NCI-H1417 treated with DMSO at 0.1 percent for 48 hours (cell line): ENCODE measurements at places on chromosomes 5 and 9.

- no peak for DNase-seq
Measured at GRCh38 chr5:31469466-31469865, 62.4 kb downstream of the DROSHA start.

- DNase-seq: no peak
Measured at GRCh38 chr5:170573114-170573513, 69.3 kb downstream of the KCNIP1 start.

GRCh38 chr9:36867672-36868471 lies 166.2 kb downstream of the PAX5 start:
- DNase-seq: peak; percentile 44

DNA sequence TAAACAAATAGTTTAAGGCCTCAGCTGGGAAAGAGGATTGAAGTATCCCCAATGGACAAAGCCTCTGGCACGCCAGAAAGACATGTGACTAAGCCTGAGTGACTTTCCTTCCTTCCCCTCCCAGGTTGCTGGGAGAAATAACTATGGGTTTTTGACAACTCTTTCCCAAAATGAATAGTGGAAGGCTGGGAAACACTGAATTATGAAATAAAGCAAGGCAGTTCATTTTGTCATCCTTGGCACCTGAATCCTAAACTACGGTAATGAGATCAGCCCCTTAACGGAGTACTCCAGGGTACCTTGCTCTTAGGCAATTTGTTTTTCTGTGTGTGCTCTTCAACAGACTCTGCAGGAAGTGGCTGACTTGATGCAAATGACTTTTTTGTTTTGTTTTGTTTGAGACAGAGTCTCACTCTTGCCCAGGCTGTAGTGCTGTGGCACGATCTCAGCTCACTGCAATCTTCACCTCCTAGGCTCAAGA lies 75.2 kb downstream of the LMNB1 start:
- DNase-seq: no peak

DNA sequence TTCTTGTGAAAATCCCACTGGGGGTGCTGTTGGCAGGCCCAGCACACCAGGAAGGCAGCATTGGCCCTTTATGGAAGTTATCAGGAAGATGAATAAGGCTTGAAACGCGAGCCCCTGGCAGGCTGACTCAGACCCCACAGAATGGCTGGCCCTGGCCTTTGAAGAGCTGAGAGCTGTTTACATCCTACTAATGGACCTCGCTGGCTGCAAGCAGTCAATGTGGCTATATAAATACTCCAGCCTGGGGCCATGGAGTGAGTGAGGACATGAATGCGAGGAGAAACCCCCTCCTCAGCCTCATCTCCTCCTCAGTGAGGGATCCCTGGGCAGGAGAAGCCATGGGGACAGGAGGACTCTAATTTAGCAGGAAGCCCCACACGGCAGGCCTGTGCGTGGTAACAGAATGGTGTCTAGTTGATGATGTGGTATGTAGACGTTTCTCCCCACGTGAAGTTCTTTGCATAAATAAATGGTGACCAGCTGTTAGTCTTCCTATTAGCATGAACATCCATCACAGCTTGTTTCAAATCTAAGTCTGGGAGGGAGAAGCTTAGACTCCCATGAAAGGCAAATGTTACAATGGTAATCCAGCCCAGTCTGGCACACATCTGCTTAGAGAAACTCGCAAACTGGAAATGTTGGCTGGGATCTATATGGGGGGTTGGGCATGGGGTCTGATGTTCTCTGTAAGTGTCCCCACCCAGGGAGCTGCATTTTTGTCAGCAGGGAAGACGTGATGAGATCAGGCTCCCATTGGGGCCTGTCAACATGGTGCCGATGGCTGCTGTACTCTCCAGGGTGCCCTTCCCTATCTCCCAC lies 175.1 kb upstream of the PITX1 start:
- DNase-seq: no peak

DNA sequence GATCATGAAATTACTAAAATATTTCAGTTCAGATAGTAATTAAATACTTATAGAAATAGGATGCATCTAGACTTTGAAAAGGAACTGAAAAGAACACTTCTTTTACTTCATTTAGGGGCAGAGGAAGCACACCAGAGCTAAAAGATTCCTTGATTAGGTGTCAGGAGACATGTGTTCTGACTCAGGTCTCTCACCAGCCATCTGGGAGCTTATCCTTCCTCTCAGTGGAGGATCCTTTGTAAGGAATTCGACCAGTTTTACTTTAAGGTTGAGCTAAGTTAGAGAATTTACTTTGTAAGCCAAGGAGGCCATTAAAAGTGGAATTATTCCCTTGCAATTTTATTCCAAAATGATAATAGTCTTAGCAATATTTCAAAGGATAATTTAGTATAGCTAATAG lies 16.7 kb downstream of the VCAN start:
- DNase-seq: no peak

DNA sequence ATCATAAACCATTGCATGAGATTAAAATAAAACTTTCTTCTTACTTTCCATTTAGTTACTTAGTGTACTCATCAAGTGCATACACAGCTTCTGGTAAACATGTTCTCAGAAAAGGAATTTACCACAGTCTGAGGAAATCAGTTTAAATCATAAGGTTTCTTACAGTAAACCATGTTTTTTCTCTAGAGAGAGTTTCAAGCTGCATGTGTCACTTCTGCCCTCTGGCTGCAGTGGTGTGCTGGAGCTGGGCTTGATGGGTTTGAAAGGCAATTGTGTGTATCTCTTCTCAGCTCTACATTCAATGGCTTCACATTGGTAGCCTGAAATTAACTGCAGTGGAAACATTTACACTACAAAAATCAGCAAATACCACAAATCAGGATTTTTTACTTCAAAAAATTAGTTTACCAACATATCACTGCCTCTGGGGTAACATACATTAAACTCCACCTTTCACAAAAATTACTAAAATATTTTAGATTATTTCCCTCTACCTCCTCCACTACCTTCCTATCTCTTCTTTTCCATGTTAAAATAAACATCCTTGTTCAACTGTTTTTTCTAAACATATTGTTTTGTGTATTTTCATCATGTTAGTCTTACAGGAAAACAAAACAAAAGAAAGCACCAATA lies 414.3 kb downstream of the ANXA1 start:
- no peak for DNase-seq

DNA sequence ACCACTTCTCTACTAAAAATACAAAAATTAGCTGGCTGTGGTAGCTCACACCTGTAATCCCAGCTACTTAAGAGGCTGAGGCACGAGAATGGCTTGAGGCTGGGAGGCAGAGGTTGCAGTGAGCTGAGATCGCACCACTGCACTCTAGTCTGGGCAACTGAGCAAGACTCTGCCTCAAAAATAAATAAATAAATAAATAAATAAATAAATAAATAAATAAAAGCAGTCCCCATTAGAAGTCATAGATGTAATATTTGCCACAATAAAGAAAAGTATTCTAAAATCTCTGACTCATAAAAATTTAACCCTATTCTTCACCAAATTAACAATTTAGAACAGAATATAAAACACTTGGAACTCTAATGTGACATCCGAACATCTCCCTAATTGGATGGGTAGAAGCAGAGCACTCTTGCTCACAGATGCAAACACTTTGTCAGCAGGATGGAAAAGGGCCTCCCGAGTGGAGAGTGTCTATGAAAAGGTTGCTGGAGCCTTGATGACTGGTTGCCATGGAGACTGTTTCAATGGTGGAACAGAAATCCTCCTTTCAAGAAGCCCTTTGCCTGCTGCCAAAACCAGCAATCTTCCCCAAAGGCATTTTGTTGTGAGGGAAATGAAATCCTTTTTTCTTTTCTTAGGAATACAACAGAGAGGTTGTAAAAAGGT lies 38.9 kb upstream of the TRAF1 start:
- peak; percentile 93 for DNase-seq

- DNase-seq: no peak
Measured at GRCh38 chr5:1376981-1377380, 32.1 kb upstream of the CLPTM1L start.

- DNase-seq: no peak
Measured at GRCh38 chr9:7368410-7369292, 430.9 kb downstream of the DMAC1 start.

DNA sequence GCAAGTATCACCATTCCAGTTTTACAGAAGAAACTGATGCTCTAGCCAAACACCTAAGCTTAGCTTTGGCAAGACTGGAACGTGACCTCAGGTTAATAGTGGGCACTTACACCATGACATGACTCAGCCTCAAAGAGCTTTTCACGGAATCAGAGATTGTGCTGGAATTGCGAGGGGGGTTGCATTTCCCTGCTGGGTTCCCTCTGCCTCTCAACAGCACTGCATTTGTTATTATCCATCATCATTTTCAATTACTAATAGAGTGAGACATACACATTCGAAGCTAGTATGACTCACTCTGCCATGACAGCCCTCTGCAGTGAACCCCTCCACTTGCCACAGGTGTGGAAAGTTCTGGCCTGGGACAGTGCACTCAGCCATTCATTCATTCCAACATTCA lies 8.0 kb downstream of the SPOCK1 start:
- DNase-seq: no peak

- no peak for DNase-seq
Measured at GRCh38 chr5:89723907-89724306, 685.6 kb downstream of the CETN3 start.

DNA sequence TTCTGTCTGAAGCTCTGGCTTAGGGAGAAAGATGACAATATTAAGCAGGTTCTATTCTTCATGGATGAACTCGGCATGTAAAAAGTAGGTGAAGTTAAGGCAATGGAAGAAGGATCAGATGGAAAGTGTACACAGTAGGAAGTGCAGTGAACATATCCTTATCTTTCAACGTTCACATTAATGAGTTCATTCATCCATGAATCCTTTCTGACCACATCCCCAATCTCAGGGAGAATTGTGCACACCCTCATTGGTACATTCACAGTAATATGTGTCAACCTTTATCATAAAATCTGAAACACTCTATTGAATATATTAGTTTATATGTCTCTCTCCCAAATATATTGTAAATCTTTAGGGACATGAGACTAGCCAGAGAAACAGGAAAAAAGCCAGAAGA lies 5.5 kb downstream of the GIN1 start:
- DNase-seq: no peak

DNA sequence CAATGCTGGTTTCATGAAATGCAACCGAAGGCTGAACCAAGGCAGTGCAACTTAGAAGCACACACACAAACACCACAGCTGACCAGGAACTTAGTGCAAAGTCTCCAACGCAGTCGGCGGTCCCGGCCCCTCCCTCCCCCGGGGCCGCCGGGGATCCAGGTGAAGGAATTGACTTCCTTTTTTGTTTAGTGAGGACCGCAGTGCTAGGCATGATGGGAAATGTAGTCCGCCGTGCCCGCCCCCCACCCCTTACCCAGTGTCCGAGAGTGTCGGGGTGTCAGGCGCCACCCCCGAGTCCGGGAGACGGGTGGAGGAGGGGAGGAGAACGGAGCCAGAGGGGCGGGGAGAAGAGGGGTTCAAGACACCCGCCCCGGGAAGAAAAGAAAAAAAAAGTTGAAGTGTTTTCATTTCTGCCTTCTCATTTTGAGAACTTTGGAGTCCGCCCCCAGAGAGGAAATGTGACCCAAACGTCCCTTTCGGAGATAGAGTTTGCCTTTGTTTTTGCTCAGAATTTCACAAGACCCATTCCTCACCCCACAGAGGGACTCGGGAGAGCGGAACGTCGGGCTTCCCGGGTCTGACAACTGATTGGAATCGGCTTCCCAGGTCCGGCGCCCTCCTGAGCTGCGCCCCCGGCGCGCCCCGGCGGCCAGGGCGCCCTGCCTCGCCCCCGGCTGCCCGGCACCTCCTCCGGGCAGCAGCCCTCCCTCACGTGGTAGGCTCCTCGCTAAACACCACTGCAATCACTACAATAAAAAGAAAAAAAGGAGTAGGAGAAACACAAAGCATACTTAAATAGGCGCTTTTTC lies 2.0 kb downstream of the IER5L start:
- DNase-seq: no peak

DNA sequence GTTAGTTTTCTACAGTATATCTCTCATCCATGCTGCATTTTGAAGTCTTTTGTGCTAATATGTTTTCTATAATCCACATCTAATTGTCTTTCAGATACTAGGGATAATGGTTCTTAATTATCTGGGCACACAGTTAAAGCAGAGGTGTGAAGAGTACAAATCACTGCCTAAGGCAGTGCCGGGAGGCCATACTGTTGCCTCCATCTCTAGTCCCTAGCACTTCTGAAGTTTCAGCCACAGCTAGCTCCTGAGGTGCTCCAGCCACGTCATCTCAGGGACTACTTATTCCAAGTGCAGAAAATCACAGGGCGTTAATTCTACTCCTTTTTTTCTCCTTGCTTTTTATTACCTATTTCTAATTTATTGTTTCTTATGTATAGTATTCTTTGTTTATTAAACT lies 760.0 kb upstream of the FAM174A start:
- DNase-seq: no peak

DNA sequence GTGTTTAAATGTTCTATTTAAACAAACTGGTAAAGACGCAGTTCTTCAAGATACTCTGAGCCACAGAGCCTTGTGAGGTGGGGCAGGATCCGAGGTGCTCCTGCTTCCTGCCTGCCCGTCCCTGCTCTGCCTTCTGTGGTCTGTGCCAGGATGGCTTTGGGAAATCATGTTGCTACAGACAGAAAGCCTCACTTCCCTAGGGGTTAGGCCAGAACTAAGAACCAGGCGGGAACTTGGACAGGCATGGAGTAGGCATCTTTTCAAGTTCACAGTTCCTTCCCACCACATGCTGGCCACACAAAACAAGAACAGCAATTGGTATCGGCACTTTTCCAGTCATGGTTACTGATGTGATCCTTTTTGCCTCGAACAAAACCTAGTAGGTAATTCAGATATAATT lies 67.7 kb upstream of the SPOCK1 start:
- no peak for DNase-seq

GRCh38 chr5:116750631-116751580 lies 176.3 kb upstream of the SEMA6A start:
- no peak for DNase-seq

DNA sequence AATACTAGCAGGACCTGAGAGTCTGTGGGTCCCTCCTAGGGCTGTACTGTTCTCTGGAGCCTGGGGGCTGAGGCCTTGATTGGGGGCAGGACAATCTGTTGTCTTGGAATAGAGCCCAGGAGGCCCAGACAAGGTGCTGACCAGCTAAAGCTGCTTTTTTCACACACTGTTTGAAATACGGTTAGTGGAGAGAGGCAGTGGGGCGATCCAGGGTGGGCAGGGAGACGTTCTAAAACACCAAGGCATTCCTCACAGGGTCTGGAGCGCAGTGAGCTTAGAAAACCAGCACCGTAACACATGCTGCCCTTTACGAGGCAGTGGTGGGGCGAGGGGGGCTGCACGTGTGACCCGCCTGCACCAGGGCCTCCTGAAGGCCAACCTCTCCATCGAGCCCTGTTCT lies 55.1 kb downstream of the EHMT1 start:
- no peak for DNase-seq

DNA sequence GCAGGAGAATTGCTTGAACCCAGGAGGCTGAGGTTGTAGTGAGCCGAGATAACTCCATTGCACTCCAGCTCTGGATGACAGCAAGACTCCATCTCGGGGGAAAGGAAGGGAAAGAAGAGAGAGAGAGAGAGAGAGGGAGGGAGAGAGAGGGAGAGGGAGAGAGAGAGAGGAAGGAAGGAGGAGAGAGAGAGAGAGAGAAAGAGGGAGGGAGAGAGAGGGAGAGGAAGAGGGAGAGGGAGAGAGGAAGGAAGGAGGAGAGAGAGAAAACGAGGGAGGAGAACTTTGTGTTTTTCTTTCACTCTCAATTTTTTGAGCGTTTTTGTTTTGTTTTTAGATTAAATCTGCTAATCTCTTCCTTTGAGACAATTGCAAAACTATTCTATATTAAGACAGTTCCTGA lies 46.9 kb downstream of the SPEF2 start:
- no peak for DNase-seq

- DNase-seq: no peak
Measured at GRCh38 chr9:135300346-135301141, 179.0 kb upstream of the PPP1R26 start.

- no peak for DNase-seq
Measured at GRCh38 chr9:107569174-107569573, 79.6 kb upstream of the KLF4 start.
